Activated naive CD4-positive, alpha-beta T cell treated with anti-CD3 and anti-CD28 coated beads, Interleukin-2, amount 50 U/mL, for 72 hours (primary cell): ENCODE measurements at places on chromosomes 16 and 17. TPM values are rescaled to one million over a fixed set of nuclear protein-coding genes. Genes with fewer than 3 reads are reported as not detected.

DNA sequence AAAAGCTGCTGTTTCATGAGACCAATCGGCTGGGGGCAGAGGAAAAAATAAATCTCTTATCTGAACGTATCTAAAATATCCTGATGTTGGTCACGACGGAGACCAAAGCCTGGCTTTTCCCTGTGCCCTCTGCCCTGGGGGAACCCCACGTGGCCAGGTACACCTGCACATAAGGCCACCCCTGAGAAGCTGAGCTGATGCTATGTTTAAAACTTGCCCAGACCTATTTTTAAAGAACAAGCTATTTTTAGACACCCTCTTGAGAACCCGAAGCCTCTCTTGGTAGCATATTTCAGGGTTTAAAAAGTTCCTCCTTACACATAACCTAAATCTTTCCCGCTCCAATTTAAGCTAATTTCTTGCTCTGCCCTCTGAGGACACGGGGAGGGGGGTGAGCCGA lies 210.4 kb downstream of the GSG1L start:
- no peak for DNase-seq

The C16orf86 gene
- 2.0 TPM for total RNA-seq

GRCh38 chr16:50599494-50599893 lies 51.3 kb downstream of the NKD1 start:
- no peak for DNase-seq

- DNase-seq = no peak
Observed at GRCh38 chr17:81922566-81923301, 4.8 kb upstream of the SIRT7 start.

DNA sequence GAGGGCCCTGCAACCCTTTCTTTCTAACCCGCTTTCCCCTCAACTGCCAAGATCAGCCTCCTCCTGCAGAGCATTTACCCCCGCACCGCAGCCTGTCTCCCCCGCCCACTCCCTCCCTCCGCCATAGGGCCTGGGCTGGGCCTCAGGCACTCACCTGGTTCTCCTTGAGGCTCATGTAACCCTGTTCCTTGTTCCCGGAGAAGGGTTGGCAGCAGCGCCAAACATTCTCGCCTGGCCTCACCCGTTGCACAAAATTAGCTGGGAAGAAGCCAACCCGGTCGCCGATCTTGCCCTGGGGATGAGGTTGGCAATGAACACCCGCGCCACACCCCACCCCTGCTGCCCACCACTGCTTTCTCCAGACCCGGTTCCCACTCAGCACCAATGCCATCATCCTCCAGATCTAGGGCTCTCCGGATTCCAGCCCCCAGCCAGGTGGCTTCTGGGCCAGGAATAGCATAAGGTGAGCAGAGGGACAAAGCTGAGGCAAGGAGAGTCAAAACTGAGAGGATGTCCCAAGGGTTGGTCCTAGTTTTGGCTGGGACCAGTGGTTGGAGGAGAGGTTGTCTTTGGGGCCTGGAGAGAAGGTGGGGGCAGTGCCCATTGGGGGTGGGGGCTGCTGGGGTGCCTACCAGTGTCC lies 12.8 kb downstream of the STAC2 start:
- DNase-seq = no peak

DNA sequence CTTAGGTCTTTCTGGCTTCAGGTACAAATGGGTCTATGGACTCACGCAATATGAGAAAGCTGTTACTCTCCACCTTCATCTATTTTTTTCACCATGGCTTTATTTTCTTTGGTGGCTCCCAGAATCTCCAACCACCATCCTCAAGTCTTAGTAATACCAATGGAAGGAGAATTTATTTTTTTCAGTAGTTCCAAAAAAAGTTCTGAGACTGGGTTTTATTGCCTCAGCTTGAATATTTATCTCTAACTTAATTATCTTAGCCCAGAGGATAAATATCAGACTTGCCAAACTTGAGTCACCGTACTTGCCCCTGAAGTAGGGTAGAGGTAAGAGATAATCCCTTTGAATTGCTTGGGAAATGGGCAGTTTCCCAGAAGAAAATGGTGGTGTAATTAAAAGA lies 23.2 kb upstream of the CACNG3 start:
- DNase-seq = no peak

The ESRP2 gene
- 0.43 TPM for total RNA-seq

GRCh38 chr17:52465407-52465806 lies 306.9 kb upstream of the CA10 start:
- no peak for DNase-seq
